Activated naive CD8-positive, alpha-beta T cell treated with anti-CD3 and anti-CD28 coated beads, Interleukin-2, amount 50 U/mL, for 24 hours (primary cell): ENCODE measurements at places on chromosomes 13 and 19.
A peak's percentile ranks its signal among the peaks of the same experiment; 100 is the strongest.

- DNase-seq: no peak
Measured at GRCh38 chr19:31261019-31261602, 88.1 kb downstream of the TSHZ3 start.

- DNase-seq: no peak
Measured at GRCh38 chr13:112740502-112741131, 50.8 kb downstream of the ATP11A start.

- no peak for DNase-seq
Measured at GRCh38 chr19:40745402-40745780, 4.9 kb downstream of the ACTMAP start.

GRCh38 chr19:292281-292884 lies 1.2 kb upstream of the PLPP2 start:
- no peak for DNase-seq

- DNase-seq: peak; percentile 97
Measured at GRCh38 chr19:43533546-43534304, 737 bp downstream of the ZNF575 start.

DNA sequence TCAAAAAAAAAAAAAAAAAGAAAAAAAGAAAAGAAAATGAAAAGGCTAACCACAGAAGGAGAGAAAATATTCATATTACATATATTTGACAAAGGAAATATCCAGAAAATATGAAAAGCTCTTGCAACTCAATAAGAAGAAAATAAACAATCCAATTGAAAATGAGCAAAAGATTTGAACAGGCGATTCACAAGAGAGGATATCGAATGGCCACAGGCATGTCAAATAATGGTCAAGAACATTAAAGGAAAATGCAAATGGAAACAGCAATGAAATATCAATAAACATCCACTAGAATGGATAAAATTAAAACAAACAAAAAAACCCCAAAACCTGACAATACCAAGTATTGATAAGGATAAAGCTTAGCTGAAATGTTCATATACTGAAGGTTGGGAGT lies 8.1 kb downstream of the LGALS7 start:
- DNase-seq: no peak

GRCh38 chr13:59480396-59481259 lies 683.1 kb downstream of the DIAPH3 start:
- DNase-seq: no peak

DNA sequence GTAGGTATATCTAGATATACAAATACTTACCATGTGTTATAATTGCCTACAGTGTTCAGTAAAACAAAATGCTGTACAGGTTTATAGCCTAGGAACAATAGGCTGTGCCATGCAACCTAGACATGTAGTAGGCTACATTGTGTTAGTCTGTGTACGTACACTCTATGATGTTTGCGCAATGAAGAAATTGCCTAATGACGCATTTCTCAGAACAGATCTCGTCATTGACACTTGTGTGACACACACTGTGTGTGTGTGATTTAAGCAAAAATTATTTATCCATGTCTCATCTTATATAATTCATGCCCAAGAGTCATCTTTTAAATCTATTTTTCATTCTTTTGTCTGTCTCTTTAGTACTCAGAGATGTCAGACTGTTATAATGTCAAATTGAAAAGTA lies 1888.8 kb upstream of the PCDH20 start:
- DNase-seq: no peak

DNA sequence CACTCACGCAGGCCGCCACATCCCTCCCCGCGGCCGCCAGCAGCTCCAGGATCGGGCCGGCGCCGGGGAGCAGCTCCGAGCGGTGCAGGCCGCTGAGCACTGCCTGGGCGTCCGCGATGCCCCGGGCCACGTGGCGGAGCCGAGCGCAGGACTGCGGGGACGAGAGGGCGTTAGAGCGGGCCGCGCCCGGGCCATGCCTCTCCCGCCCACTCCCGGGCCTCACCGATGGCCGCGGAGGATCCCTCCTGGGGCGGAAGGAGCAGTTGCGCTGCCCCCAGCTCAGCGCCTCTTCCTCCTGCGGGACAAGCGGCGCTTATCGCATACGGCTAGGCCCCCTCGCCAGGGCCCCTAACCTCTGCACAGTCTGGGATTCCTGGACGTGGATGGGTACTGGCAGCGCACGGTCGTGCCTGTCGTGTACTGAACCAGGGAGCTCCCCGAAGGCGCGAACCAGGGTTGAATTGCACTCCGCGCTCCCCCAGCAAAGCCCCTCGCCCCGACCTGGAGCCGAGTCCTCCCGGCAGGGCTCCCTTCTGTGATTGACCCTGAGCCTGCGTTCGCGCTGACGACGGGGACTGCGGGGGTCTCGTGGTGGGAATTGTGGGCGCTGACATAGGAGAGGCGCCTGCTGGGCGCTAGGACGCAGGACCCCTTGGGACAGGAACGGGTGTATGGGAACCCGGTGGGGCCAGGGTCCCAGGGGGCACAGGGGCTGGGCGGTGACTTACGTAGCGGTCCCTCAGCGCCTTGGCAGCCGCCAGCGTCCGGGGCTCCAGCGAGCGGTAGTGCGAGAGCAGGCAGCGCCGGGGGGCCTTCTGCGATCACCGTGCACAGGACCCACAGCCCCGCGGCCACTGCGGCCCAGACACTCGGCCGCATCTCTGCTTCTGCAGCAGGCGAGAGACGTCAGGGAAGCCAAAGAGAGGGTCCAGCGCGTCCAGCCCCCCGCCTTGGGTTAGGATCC lies 673 bp downstream of the IFNL4 start:
- no peak for DNase-seq

GRCh38 chr19:20237773-20238623 lies 71.0 kb downstream of the ZNF486 start:
- DNase-seq: peak; percentile 87

GRCh38 chr19:41957838-41958366 lies 1.2 kb downstream of the RABAC1 start:
- DNase-seq: peak; percentile 48

DNA sequence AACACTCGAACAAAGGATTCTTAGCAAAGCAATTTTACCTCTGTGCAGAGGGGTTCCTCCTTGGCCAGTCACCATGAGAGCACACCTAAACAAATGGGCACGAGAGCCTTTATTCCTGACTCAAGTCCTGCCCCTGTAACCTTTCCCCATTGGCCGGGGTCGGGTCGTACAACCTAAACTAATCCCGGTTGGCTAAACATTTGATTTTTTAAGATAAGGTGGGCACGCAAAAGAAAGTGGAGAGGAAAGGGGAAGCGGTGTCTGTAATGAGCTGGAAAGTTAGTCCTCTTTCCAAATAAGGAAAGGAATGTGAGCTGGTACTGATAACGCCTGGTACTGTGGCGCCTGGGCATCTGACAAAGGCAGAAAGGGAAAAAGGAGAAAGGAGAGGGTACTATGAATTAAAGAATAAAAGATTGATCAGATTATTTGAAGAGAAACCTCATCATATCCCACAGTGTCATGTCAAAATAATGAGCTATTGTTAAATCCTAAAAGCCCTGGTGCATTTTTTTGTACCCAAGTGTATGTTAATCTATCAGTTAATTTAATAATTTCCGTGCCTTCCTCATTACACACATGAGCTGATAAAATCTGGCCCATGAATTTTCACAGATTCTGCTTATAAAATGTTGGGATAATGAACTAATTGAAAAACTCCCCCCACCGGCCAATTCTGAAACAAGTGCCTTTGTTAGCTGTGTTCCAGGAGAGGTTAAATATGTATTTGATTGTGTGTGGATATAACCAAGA lies 335.7 kb downstream of the RFC3 start:
- DNase-seq: no peak

DNA sequence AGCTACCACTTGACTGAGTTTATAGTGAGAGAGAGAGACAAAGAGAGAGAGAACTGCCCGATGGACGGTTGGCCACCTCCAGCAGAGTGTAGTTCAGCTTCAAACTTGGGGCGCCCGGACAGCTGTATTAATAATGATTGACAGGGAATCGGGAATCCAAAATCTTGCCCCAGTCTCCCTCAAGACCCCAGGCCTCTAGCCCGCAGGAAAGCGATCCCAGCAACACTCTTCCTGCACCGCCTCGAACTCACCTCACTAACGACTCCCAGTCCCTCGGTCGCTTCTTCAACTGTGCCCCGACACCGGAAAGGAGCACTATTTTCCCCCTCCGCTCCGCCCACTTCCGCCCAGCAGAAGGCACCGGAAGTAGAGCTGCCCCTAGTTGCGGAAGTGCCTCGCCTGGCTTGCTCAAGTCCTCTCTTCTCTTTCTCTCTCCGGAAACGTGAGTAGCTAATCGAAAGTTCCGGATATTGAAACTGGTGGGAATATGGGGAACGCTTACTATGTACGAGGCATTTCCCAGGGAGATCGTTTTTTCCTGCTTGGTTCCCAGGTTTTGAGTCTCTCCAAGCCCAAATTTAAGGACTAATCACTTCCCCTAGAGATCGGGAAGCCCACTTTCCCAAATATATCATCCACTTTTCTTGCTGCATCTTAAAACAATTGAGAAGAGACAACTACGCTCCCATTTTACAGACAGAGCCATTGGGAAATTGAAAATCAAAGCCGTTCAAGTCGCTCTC lies at the start of gene NOSIP:
Gene NOSIP, minus strand, starts transcription at position 293 of the 743 bp plus-strand sequence. CDS start 19,865 bp downstream, outside the sequence.
- DNase-seq: peak; percentile 97

- no peak for DNase-seq
Measured at GRCh38 chr13:113589251-113589960, 4.9 kb downstream of the TFDP1 start.

- no peak for DNase-seq
Measured at GRCh38 chr19:55549500-55550320, 4.4 kb upstream of the SBK3 start.

DNA sequence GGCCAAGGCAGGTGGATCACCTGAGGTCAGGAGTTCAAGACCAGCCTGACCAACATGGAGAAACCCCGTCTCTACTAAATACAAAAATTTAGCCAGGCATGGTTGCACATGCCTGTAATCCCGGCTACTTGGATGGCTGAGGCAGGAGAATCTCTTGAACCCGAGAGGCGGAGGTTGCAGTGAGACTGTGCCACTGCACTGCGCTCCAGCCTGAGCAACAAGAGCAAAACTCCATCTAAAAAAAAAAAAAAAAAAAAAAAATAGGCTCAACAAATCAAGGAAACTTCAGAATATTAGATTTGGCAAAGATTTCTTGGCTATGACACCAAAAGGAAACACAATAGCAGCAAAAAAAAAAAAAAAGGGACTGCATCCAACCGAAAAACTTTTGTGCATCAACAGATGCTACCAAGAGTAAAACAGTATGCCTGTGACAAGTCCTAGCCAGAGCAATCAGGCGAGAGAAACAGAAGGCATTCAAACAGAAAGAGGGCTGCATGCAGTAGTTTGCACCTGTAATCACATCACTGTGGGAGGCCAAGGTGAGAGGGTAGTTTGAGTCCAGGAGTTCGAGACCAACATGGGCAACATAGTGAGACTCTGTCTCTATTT lies 23.8 kb downstream of the ZNF160 start:
- no peak for DNase-seq

DNA sequence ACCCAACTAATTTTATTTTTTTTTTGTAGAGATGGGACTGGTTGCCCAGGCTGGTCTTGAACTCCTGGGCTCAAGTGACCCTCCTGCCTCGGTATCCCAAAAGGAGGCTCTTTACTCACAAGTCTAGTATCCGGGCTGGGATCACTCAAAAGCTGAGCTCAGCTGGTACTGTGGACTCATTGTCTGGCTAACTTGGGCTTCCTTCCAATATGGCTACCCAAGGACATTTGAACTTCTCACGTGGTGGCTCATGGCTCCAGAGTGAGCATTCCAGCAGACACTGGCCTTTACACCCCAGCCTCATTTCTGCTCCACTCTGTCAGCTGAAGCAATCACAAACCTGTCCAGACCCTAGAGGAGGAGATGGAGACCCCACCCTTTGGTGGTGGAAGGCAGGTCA lies 28.9 kb downstream of the HPN start:
- DNase-seq: no peak

DNA sequence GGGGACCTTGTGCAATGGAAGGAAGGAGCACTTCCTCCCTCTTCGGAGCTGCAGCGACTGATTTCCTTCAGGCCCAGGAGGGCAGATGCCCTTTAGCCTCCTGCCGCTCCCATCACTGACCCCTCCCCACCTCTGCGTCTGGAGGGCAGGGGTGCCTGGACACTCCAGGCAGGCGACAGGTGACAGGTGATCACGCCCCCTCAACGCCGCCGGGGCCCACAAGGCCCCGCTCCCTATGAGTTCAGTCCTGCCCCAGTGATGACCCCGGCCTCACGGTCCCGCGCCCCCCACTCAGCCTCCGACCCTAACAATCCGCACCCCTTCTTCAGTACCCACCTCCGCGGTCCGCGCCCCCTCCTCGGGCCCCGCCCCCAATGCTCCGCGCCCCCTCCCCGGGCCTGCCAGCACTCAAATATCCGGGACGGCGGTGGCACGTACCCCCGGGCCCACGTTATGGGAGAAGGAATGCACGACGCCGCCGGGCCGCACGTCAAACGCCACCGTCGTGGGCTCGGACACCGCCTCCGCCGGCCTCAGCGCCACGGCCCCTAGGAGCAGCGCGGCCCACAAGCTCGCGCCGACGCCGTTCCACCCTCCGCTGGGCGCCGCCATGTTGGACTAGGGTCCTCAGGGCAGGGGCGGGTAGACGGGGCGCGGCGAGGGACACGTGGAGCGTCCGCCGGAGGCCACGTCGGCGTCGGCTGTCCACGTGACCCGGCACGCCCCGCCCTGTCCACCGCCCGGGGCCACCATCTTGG lies at the start of gene MYDGF:
Gene MYDGF, minus strand, starts transcription at position 620 of the 758 bp plus-strand sequence. Its CDS starts 8 bp downstream, at position 612.
- peak; percentile 96 for DNase-seq

- peak; percentile 65 for DNase-seq
Measured at GRCh38 chr13:29935309-29935981, 85.0 kb upstream of the UBL3 start.

GRCh38 chr19:41995959-41996797 lies 2.1 kb upstream of the ATP1A3 start:
- no peak for DNase-seq

GRCh38 chr19:39934584-39935363 lies at the start of gene FCGBP:
TSS of gene FCGBP (minus strand) at chr19:39934634.
- no peak for DNase-seq

GRCh38 chr19:1655131-1655981 lies 2.9 kb upstream of the TCF3 start:
- no peak for DNase-seq

DNA sequence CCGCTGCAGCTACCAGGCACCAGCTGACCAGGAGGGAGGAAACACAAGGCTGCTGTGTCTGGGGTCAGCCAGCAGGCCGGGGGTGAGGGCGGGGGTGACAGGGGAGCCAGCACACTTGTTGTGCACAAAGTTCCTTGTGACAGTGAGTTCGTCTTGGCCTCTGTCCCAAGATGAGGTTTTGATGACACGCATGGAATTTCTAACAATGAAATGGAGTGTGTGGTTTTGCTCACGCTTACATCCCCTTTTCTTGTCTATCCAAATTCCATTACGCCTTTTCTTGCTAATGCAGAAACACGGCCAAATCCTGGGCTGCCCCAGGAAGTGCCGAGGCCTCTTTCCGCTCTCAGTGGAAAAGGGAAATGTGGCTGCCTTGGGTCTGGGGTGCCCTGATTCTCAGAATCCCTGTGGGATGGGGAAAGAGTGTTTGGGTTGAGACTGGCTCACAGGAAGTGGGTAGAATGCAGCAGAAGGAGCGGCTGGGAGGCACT lies 73.8 kb downstream of the GADD45B start:
- DNase-seq: no peak

GRCh38 chr13:24131749-24132148 lies 28.8 kb upstream of the SPATA13 start:
- no peak for DNase-seq

GRCh38 chr13:105346141-105346775 lies 1189.2 kb downstream of the EFNB2 start:
- no peak for DNase-seq
